ENCODE measurements at places on chromosomes 1 and 21.

DNA sequence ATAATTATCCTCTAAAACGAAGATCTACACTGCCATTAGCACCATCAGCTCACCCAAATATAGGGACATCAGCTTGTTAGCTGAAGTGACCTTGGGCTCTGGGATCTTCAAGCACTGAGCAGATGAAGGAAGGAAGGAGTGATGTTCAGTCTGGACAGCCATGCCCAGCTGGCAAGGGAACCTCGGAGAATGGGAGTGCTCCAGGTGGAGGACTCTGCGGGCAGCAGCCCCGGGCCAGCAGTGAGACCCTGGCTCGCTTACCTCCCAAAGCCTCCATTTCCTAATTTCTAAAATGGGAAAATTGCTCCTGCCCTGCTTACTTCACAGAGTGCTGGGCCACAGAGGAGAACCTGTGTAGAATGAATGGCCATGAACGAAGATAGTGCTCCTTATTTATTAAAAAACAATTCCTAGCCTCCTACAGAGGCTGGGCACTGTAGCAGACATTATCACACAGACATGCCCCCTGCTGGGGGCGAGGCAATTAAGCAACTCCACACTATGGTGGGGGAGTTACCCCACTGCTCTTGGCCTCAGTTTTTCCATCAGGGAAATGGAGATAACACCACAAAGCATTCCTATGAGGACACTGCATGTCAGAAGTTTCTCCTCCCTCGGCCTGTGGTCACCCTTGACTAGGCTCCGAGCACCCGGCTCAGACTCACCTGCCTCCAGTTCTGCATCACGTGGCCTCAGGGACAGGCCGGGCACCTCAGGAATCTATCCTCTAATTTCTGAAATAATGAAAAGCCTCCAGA lies 117.6 kb downstream of the KCNN3 start:
- no peak for DNase-seq

DNA sequence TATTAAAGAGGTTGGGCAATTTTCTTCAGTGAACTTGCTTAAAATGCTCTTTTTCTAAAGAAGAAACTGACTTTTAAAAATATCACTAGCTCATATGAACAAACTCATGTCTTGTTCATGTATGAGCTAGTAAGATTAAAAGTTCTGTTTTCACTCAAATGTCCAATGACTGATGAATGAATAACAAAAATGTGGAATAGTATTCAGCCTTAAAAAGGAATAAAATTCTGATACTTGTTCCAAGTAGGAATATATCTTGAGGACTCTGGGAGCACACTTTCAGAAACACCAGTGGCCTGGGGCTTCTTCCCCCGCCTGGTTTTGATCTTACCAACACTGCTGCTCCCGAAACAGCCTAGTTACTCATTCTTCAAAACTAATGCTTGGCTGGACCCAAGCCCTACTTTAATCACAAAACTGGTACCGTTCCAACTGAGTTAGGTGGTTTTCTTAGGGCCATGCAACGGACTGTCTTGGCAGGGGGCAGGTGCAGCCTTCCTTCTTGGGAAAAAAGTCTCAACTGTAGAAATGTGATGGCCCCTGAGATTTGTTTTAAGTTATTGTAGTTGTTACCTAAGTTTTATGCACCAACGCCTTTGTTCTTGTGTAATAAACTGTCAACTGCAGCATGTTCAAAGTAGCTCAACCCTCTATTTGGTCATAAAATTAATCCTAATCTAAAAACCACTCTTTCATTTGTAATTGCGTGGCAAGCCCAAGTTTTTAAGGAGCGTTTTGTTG lies 116.0 kb downstream of the ETS2 start:
- no peak for DNase-seq

DNA sequence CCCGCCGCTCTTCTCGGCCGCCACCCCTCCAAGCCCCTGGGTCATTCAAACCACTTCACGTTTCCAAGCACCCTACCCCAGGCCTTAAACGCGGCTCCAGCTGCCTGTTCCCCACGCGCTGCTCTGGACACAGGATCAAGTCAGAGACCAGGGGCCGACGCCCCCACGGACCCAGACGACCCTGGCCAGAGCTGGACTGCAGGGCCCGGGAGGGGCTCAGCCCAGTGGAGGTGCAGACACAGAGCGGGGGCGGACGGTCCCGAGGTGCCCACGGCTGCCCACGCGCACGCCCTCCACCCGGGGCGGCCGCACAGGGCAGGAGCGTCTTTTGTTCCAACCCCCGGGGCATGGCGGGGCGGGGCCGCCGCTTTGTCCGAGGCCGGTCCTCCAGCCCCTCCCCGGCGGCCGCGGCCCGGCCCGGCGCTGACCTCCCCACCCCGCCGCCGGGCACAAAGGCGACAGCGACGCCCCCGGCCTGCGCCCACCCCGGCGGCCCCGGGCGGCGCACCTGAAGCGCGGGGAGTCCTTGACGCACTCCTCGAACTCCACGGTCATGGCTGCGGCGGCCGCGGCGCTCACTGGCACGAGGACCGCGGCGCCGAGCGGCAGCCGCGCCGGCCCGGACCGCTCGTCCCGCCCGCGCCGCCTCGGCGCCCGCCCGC lies 338 bp downstream of the ACAP3 start:
- DNase-seq: no peak

DNA sequence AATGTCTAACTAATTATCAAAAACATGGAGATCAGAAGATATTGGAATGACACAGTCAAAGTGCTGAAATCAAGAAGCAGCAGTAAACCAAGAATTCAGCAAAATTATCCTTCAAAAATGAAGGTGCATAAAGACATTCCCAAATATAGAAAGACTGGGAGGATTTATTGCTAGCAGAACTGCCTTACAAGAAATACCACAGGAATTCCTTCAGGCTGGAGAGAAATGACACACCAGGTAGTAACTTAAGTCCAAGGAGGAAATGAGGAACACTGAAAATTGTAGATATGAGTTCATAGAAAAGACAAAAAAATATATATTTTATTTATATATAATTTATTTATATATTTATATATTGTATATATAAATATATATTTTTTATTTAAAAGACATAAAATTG lies 217.2 kb downstream of the RPS6KC1 start:
- no peak for DNase-seq

DNA sequence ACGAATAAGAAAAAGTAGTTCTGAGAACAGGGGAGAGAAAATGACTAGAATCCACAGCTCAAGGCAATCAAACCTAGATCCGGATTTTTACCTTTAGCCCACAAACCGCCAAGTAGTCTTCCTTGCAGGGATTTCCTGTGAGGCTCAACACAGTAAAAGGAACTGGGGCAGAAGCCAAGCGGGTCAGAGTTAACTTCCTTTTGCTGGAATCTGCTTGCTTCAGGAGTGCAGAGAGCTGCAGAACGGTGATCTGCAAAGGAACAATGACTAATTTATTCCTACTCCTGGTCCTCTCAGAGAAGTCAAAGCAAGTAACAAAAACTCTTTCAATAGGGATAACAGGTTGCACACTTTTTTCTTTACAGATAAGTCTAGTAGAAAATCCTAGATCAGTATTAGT lies 53.4 kb downstream of the UBR4 start:
- DNase-seq: no peak

- DNase-seq: no peak
These were observed 9.3 kb downstream of the HNRNPU start for GRCh38 chr1:244854865-244855578.

- no peak for DNase-seq
These were observed 12.5 kb downstream of the MECR start for GRCh38 chr1:29218223-29218622.

DNA sequence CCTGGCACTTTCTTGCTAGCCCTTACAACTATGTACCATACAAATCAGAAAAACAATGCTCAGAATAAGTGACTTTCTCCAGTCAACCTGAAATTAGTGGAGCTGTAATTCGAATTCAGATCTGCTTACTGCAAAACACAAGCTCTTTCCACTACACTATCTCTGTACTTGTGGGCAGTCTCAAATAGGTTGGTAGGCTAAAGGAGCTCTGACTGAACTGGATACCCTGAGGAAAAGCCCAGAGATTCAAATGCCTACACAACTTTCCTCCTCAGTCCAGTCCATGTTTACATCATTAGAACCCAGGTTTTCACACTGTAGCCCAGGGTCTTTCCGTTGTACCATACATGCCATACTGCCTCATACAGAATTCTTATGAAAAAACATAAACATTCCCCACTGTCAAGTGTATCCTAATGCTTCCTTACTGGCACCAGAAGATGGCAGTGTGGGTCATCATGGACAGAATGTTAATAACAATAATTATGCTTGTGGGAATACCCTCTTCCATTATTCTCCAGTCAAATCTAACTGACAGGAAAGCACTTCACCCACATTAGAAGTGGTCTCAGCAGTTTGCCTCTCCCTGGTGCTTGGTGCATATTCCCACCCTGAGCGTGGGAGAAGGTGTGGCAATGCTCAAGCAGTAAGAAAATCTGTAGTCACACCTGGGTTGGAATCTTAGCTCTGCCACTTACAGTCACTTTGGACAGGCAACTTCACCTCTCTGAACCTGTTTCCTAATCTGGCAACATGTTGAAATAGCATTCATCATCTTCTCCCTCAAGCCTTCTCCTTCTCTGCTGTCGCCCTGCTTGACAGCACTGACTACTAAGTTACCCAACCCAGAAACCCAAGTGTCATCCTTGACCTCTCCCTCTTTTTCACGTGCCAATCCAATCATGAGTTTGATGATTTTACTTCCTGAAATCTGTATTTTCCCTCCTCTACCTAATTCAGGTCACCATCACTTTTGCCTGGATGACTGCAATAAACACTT lies 14.4 kb upstream of the ZFYVE9 start:
- DNase-seq: peak; percentile 44

DNA sequence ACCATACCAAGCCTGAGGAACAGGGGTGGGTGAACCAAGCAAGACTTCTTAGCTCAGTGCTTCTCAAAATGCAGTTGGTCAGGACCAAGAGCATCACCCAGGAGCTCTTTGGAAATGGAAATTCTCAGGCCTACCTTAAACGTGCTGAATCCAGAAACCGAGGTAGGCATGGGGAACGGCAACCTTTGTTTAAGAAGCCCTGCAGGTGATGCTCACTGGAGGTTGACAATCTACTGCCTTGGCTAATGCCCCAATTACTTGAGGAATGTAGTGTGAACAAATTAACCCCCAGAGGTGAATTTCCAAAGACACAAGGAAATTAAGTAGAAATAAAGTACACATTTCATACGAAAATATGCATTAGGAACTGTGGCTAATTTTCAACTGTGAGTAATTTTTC lies 5.3 kb downstream of the PTPN14 start:
- DNase-seq: no peak
